ENCODE measurements at places on chromosomes 5 and 9.

DNA sequence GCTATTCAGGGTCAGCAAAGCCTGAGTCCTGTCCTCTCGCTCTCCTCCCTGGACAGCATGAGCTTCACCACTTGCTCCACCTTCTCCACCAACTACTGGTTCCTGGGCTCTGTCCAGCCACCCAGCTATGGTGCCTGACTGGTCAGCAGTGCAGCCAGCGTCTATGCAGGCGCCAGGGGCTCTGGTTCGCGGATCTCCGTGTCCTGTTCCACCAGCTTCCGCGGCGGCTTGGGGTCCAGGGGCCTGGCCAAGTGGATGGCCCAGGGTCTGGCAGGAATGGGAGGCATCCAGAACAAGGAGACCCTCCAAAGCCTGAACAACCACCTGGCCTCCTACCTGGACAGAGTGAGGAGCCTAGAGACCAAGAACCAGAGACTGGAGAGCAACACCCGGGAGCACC lies 8.6 kb downstream of the NIPBL start:
- no peak for DNase-seq

GRCh38 chr9:90088856-90089255 lies 484.0 kb downstream of the GADD45G start:
- DNase-seq = no peak

- no peak for DNase-seq
Measured at GRCh38 chr9:134302130-134302817, 24.0 kb upstream of the RXRA start.

DNA sequence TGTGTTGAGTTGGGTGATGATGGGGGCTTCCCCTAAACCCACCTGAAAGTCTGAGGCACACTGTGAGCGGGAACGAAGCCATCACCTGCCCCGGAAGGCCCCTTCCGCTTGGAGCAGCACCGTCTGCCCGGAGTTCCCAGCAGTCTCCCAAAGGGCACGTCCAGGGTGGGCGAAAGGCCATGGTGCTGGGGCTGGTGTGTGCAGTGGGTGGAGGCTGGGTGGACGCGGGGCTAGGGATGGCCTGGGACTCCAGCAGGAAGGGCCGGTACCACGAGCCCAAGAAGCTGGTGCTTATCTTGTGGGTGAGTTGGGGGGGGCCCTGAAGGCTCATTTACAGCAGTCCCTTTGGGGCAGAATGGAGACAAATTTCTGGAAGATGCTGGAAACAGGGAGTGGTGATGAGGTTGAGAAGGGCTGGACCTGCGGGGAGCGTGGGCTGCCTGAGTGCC lies 4.6 kb downstream of the FLT4 start:
- DNase-seq = no peak

- no peak for DNase-seq
Measured at GRCh38 chr5:79135790-79136553, 24.4 kb downstream of the BHMT start.

- DNase-seq = no peak
Measured at GRCh38 chr5:114316167-114316566, 45.7 kb upstream of the KCNN2 start.

GRCh38 chr5:173547579-173547978 lies 68.9 kb downstream of the BOD1 start:
- no peak for DNase-seq

- no peak for DNase-seq
Measured at GRCh38 chr9:88215196-88216125, 77.2 kb upstream of the SPATA31C2 start.

GRCh38 chr5:153537207-153537606 lies 46.7 kb downstream of the GRIA1 start:
- DNase-seq = no peak

DNA sequence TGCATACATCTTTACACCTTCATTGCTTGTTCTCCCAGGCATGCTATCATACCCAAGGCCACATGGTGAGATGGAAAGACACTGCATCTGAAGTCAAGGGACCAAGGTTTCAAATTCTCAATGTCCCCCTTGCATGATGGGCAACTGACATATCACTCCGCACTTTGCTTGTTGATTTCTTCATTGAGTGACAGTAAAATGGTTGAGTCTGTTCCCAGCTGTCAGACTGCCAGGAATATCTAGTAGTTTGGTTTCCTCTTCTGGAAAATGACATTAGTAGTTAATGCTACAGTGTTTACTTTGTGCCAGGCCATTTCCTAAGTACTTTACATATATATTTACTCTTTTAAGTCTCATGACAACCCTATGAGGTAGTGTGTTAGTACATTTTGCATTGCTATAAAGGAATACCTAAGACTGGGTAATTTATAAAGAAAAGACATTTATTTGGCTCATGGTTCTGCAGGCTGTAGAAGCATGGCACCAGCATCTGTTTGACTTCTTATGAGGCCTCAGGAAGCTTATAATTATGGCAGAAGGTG lies 114.4 kb downstream of the PCSK1 start:
- DNase-seq = no peak

DNA sequence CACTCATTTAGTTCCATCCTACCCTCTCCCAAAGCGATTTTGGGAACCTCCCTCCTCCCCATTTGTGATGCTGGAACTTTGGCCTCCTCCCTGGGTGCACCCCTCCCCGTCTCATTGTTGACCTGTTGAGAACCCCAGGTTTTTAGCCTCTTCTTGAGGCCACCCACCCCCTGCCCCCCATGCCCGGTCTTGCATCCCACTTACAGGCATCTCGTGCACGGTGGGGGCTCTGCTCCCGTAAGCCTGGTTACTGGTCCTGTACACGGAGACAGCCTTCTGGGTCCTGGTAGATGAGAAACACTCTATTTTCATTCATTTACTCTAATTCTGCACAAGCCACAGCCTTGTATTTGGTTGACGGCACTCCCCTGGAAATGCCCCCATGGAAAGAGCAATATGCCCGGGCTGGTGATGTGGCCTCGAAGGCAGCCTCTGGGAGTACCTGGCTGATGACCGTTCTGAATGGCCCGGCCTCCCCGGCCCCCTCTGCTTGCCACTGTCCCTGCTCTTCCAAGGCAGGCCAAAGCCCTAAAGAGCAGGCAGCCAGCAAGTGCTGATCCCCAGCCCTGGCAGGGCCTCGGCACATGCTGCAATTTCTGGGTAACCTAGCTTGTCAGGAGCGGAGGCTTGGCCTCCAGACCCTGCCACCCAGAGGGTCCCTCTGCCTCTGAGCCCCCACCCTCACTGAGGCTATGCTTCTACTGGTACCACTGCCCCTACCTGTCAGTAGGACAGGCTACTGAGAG lies 1.9 kb upstream of the MRPS2 start:
- no peak for DNase-seq

GRCh38 chr5:146068977-146069779 lies 36.2 kb downstream of the PLAC8L1 start:
- no peak for DNase-seq

DNA sequence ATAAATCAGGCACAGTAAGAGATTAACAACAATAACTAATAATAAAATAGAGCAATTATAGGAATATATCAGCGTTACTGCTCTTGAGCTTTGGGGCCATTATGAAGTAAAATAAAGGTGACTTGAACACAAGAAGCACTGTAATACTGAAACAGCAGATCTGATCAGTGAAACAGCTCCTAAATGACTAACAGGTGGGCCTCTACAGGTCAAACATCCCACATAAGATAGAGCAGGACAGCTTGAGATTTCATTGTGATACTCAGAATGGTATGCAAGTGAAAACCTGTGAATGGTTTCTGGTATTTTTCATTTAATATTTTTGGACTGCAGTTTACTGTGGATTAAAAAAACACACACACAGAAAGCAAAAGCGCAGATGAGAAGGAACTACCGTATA lies 24.0 kb upstream of the MAP3K1 start:
- no peak for DNase-seq

DNA sequence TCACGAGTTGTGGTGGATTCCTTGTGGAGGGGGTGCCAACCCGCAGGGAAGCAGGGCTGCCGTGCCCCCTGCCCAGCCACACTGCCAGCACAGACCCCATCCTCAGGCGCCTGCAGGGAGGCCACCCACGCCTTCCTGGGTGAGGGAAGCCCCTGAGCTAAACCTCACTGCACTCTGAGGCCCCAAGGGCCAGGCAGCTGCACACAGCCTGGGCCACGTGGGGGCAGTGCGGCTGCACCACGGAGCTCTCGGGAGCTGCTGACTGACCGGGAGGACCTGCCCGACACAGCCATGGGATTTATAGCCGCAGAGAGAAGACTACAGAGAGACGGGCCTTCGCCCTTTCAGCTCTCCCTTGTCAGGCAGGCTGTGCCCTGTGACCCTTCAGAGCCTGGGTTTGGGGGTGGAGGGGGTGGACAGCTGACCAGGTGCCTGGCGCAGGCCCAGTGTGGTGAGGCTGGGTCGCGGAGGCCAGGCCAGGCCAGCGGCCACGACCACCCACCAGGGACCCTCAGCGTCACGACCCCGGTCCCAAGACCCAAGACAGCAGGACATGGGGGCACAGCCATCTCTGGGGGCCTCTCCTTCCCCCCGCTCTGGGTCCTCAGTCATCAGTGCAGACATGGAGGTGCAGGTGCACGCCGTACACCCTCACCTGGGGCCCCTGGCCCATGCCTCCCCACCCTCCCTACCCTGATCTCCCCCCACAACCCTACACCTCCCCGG lies 4.3 kb upstream of the AHRR start:
- DNase-seq = no peak

DNA sequence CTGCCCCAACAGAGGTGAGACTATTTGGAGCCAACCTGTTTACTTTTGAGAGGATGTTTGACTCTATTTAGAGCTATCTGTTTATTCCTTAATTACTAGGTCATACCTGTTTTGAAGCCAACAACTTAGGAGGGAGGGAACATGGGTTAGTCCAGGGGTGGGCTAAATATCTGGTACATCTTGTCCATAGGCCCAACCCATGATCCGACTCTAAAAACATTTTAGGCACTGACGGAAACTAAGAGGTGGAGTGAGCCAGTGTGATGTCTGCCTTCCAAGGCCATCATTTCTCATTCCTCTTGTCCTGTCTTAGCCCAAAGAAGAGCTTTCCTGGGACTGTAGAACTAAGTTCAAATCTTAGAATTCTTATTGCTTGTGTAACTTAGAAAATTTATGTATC lies 8.4 kb downstream of the SPINK5 start:
- no peak for DNase-seq

DNA sequence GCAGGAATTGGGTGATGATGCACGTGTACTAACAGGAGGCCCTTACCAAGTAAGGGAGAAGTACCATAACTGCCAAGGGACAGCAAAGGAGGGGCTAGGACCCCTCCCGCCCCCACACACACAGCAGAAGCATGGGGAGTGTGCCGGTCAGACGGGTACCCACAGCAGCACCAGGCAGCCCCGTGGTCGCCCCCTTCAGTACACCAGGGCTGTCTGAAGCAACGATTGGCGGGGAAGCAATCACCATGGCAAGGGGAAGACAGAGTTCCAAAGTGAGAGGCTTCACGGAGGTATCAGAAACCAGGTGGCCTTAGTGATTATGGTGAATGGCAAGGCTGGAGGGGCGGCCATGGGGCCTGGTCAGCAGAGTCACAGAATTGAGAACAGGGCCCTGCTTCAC lies 72.2 kb downstream of the CAMSAP1 start:
- no peak for DNase-seq

DNA sequence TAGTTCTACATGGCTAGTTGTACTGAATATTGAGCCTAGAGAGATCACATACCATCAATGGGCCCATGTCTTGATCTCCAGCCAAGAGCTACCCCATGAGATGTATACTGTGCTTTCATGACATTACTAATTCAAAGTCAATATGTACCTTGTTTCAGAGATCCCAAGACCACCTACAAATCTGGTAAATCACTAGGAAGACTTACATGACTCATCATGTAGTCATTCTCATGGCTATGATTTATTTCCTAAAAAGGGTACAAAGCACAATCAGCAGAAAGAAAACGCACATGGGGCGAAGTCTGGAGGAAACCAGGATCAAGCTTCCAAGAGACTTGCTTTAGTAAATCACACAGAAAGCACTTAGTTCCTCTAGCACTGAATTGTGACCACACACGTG lies 103.0 kb downstream of the PCSK5 start:
- no peak for DNase-seq

GRCh38 chr5:158431369-158432029 lies 572.6 kb upstream of the CLINT1 start:
- DNase-seq = no peak

- no peak for DNase-seq
Measured at GRCh38 chr5:97167435-97167834, 15.6 kb downstream of the RIOK2 start.

DNA sequence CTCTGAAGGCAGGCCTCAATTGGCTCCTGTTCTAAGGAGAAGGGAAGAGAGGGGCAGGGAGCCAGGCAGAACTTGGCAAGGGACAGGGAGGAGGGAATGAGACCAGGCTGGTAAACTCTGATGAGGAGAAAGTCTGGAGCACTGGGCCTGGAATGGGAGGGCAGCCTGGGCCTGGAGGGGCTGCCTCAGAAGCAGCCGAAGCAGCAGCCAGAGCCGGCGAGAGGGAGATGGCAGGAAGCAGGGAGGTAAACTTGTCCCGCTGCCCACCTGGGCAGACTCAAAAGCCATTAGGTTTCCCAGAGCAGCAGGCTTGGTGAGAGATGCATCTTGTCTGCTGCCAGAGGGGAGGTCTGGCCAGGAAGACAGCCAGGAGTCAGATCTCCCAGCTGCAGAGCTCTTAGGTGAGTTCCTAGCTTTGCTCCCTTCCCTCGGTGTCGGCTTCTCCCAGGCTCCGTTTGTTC lies 37.0 kb upstream of the CRB2 start:
- DNase-seq = no peak

DNA sequence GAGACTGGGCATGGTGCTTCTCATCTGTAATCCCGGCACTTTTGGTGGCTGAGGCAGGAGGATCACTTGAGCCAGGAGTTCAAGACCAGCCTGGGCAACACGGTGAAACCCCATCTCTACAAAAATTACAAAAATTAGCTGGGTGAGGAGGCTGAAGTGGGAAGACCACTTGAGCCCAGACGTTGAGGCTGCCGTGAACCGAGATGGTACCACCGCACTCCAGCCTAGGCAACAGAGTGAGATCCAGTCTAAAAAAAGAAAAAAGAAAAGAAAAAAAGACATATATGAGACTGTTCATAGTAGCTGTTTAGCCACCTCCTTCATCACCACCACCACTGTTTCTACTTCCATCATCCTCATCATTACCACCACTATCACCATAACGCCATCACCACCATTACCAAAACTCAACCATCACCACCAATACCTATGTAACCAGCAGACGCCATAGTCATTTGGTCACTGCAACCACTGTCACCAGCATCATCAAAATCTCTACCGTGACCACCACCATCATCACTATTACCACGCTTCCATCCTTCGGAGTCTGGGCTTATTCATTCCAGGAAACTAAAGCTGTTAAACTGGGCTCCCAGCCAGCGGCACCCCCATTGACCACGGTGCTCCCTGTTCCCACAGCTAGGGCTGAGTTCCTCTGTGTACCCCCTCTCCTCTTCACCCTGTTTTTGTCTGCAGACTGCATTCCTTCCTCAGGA lies 8.4 kb upstream of the KIF12 start:
- DNase-seq = no peak

- no peak for DNase-seq
Measured at GRCh38 chr5:175803736-175804454, 67.5 kb upstream of the CPLX2 start.

DNA sequence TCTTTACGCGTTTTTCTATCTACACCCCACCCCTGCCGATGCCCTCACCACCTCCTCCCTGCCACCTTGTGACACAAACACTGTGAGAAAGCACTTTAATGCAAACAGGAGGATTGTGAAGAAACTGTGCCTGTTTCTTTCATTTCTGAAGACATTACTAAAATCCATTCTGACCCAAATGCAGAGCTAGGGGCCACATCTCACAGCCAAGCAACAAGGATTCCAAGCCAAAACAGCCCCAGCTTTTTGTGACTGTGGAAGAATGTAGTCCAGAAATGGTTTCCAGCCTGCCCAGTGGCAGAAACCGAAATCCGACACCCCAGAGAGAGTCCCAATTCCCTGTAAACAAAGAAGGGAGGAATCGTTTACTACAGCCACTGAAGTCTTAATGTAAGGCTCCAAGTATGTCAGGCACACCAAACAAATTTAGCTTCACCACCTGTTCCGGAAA lies 190.9 kb downstream of the TTC39B start:
- no peak for DNase-seq
